ENCODE measurements at places on chromosomes 2 and 18. TPM values are rescaled to one million over a fixed set of nuclear protein-coding genes. Genes with fewer than 3 reads are reported as not detected.

DNA sequence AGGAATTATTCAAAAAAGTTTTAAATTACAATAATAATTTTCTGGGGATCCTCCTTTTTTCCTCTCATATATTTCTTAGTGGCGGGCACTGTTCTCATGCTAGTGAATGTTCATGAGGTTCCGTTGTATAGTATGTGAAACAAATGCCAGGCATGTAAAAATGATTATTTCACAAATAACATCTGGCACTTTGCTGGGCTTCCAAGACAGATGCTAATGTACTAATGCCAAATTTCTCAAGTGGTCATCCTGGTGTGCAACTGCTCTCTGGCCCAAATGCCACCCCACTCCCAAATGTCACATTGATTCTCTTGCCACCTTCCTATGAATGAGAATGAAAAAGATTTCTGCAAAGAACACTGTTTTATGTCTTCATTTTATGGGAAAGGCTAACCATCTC lies 564.0 kb upstream of the GCFC2 start:
- no peak for DNase-seq

The TANK gene
- total RNA-seq = 57.0 TPM

The PLCD4 gene
- 1.4 TPM for total RNA-seq

DNA sequence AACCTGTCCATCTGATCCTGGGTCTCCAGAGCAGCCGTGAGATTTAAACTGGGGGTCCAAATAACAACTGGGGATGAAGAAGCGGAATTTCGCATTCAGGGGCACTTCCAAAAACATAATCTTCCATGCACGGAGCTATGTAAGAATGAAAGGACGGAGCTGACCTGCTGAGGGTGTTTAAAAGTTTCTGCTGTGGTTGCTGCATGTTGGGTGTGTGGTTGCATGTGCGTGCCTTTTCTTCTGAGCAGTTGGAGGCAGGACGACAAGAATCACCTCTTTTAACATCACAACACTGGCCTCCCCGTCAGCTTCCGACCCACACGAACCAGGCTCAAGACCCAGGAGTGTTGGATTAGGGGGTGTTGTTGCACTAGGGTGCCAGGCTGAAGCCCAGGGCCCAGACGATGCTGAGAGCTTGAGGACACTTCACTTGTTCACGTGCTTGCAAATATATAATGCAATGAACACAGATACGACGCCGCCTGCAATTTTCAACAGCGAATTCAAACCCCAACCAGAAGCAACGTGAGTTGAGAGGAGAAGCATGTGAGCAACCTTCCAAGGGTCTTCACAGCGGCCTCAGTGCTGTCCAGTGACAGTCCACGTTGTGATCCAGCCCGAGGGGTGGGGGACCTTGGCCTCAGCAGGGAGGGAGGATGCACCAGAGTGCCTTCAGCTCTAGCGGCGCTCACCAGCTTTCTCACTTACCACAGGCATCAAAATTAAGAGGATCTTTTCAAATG lies 76.0 kb upstream of the SALL3 start:
- no peak for DNase-seq

DNA sequence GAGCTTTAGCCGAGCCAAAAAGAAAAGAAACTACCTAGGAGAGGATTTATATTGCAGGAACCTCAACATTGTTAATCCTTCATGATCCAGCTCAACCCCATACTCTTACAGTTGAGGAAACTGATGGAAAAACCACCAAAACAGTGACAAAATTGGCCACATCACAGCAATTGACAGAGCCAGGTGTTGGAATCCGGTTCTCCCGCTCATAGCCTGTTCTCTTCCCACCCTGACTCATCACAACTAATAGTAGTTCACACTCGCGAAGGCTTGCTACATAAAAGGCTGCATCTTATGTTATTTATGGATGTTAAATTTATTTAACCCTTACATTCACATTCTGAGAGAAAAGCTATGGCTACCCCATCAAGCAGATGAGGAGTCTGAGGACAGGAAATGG lies 33.7 kb downstream of the SLC9A4 start:
- DNase-seq = no peak

Data from dermis microvascular lymphatic vessel endothelial cell (primary cell).